GOT3 (cell line): ENCODE measurements at places on chromosomes 4 and X.

GRCh38 chrX:129772796-129773431 lies 6.8 kb upstream of the SASH3 start:
- no peak for DNase-seq

GRCh38 chr4:145034727-145035211 lies 63.2 kb downstream of the ANAPC10 start:
- no peak for DNase-seq

- no peak for DNase-seq
These were observed 756.9 kb downstream of the FAT4 start for GRCh38 chr4:126071346-126072333.

DNA sequence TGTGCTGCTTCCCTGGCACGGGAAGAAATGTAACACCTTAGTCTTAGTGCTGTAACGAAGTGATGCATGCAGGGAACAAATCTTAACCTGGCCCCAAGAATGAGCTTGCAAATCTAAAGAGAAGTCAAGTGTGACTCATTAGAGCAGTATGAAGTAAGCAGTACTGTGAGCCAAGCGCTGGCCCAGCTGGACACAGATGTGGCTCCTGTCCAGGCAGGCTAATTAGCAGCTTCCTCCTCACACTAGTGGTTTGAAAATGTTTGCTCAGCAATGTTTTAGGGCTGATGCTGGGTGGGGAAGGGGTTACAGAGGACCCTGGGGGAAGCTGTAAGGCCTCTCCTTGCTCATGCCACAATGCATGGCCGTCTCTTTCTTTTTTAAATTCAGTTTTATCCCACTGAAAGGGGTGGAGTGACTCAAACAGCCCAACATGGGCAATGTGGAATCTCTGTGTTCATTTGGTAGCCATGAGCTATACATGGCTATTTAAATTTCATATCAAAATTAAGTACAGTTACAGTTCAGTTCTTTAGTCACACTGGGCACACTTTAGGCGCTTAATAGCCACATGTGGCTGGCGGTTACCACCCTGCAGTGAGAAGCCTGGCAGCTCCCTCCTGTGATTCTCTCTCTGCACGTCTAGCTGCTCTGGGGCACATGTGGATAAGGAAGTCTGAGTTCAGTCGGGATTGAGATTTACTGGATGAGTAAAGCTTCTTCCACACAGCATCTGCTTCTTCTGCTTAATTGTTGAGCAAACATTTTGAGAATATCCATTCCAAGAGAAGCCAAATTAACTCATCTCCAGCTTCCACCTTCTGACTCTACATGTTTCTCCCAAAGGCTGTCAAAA lies 48.8 kb downstream of the MAP7D2 start:
- DNase-seq: peak; percentile 12

DNA sequence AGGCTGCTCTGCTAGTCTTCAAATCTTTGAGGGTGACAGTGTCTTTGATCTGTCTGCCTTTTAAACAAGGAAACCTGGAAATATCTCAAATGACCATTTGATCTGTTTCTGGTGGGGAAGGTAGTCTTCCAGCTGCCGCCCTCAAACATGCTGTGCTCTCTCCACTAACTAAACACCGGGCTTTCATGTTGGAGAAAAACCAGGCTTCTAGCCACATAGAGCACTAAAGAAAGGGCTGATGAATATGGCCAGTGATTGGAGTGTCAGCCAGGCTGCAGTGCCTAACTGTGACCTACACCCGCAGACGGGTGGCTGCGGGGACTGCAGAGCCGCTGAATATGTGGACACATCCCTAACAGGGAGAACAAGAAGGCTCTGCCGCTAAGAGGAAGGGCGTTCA lies 85.9 kb downstream of the UNC5C start:
- DNase-seq: no peak

DNA sequence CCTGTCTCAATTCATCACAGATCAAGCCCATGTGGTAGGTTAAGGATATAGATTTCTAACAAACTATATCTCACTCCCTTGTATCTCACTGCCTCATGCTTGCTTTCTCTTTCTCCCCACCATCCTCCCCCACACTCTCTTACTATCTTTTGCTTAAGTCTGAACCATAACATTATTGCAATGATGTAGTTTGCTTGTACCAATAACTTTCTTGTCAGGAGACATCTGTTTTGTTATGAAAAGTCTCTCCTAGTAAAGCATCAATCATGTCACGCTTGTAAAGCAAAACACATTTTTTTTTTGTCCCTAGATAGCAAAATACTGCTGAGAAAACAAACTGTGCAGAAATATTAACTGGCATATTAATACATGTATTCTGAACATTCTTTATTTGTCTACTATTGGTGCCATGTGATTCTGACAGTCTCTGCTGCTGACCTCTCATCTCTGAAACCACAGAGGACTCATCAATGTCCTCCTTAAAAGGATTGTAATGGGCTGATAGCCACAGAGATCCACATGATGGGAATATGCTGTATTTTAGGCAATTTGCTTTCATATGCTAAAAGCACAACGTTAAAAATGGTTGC lies 217.5 kb downstream of the VEGFC start:
- no peak for DNase-seq

DNA sequence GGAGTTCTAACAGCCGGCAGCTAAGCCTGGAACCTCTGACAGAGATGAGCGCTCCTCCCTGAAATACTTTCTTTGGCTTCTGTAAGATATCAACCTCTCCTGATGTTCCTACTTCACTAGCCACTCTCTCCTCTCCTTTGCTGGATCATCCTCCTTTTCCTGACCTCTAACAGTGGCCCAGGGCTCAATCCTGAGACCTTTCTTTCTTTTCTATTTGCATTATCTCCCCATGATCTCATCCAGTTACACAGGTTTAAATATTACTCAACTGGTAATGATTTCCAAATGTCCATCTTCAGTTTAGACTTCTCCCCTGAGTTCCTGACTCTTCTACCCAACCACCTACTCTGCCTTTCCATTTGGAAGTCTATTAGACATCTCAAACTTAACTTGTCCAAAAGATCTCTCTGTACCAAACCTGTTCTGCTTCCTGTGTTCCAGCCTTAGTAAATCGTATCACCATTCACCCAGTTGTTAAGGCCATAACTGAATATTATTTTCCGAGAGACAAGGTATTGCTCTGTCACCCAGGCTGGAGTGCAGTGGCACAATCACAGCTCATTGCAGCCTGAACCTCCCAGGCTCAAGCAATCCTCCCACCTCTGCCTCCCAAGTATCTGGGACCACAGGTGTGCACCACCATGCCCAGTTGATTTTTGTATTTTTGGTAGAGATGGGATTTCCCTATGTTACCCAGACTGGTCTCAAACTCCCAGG lies 41.1 kb downstream of the RFC1 start:
- DNase-seq: no peak

DNA sequence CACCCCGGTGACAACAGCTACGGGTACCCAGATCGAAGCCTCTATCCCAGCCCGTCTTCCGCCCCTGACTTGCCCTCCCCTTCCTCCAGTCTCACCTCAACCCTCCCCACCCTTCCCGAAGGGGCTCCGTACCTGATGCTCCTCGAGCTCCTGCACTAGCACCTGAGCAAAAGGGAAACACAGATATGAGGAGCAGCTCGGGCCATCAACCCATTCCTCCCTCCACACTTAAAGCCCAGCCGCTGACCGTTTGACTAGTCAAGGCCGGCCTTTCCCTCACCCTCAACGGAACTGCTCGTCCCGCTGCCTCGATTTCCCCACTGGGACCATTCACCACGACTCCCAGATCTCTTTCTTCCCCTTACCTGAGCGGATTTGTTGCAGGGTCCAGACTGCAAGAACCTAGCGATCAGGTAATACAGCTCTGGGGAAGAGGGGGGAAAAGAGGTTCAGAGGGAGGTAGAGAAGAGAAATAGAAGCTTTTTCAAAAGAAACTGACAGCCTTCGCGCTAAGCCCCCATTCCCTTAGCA lies 731 bp downstream of the BRWD3 start:
- DNase-seq: no peak

GRCh38 chrX:72095370-72095769 lies 36.3 kb downstream of the RTL5 start:
- no peak for DNase-seq

- DNase-seq: no peak
These were observed 48.7 kb downstream of the ATP10D start for GRCh38 chr4:47533689-47534347.

- DNase-seq: no peak
These were observed 125.2 kb downstream of the NHS start for GRCh38 chrX:17500145-17500579.

- DNase-seq: no peak
These were observed 57.8 kb upstream of the FAM47B start for GRCh38 chrX:34884817-34885216.

DNA sequence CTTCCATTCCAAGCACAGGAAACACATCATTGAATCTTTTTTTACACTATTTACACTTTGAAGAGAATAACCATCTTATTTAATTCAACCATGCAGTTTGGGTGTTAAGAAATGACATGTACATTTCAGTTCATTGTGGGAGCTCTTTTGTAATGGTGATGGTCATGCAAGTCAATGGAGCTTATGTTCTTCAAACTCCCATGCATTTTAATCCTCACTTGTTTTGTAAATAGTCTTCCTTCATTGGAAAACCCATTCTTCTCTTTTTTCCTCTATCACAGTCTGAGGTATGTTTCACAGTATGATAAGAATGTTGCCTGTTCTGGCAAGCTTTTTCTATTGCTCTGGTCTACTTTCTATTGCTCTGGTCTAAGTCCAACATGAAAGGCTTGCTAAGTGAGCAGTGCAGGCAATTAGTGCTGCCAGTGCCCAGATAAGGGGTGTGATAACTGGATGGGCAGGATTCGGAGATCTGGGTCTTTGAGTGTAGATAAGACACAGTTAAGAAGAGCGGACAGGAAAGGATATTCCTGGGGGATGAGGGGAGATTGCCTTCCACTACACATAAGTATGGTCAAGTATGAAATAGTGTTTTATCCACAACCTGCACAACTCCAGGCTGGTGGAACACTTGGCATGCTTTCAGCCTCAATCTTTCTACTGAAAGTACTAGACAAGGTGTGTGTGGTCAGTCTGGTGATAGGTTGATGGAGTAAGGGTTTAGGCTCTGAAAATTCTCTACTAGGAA lies 17.1 kb downstream of the AFP start:
- no peak for DNase-seq

DNA sequence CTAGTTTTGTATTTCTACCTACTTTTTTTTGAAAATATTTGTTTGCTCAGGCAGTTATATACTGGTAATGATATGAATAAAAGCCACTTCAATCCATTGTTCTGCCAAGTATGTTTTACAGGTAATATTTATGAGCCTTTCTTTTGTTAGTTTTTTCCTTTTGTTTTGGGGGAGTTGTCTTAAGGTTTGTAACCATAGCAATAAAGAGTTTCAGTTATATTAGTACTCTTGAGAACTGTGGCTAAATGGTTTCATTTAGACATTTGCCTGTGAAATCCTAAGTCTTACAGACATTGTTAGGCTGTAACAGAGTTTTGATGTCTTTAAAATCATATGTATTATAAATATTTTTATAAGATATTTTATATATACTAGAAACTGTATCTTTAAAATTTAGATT lies 150.1 kb downstream of the DIPK2B start:
- DNase-seq: no peak

- no peak for DNase-seq
These were observed 613 bp downstream of the FGF13 start for GRCh38 chrX:138710866-138711341.

GRCh38 chr4:129839687-129840086 lies 743.7 kb downstream of the C4orf33 start:
- DNase-seq: no peak

DNA sequence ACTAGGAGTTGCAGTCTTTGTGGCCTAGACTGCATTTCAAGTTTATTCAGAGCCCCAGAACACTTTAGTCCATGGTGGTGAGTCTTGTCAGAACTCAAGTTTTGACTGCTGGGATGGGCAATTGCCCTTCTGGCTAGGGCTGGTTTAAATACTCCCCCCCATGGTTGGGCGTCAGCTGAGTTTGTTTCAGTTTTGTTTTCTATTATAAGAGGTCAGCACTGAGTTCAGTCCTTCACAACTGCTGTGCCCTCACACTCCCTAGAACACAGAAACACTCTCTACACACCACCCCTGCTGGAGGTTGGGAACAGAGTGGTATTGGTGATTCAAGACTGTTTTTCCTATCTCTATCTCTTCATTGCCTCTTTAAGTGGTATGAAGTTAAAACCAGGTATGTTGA lies 217.0 kb downstream of the GUCY2F start:
- no peak for DNase-seq

DNA sequence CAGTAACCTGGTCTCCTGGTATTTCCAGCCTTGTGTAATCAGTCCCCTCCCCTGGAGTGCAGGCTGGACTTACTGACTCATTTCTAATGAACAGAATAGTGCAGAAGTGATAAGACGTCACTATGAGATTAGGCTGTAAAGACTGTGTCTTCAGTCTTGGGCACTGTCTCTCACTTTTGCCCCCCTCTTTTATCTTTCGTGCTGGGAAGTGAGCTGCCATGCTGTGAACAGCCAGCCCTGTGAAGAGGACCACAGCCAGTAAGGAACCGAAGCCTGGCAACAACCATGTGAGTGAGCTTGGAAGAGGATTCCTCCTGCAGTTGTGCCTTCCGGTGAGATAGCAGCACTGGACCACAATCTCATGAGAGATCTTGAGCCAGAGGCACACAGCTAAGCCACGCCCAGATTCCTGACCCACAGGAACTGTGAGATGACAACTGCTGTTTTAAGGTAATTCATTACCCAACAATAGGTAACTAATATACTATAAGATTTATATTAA lies 67.5 kb upstream of the GPR34 start:
- DNase-seq: no peak

DNA sequence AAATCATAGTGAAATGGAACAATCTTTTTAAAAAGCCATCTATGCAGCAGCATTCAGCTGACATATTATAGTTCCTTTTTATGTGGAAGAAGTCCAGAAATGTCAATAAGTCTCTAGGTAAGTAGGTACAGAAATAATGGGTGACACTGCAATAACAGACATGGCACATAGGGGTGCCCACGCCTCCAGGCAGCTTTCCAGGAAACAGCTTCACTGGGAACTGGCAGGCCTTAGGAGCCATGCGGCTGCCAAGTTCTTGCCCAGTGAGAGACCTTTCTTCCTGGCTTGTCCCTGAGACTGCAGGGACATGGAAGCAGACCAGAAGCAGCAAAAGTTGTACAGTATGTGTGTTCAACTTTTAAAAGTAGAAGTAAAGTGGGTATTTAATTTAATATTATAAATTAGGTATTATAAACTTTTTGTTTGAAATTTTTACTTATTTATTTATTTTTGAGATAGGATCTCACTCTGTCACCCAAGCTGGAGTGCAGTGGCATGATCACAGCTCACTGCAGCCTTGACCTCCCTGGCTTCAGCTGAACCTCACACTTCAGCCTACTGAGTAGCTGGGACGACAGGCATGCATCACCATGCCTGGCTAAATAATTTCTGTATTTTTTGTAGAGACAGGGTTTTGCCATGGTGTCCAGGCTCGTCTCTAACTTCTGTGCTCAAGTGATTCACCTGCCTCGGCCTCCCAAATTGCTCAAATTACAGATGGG lies 12.1 kb upstream of the ETNPPL start:
- no peak for DNase-seq

DNA sequence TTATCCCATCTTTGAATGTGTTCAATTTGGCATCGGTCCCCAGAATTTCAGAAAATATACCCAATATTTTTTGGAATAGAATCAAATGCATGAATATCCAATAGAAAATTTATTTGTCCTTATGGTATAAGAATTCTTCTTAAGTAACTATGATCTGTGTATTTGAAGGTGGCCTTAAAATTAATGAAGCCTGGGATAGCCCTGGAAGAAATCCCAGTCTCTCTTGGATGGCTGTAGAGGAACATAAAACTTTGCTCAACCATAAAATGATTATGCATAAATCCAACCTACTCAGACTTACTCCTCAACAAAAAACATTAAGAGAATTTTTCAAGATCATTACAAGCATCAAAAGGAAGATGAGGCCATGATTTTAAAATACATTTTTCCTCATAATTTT lies 269.4 kb upstream of the SMIM31 start:
- DNase-seq: no peak
